ENCODE measurements at places on chromosomes 12 and 14.

- DNase-seq: no peak
Measured at GRCh38 chr12:49959685-49960473, 1.8 kb upstream of the AQP5 start.

GRCh38 chr12:28065374-28065773 lies 92.8 kb upstream of the PTHLH start:
- DNase-seq: no peak

DNA sequence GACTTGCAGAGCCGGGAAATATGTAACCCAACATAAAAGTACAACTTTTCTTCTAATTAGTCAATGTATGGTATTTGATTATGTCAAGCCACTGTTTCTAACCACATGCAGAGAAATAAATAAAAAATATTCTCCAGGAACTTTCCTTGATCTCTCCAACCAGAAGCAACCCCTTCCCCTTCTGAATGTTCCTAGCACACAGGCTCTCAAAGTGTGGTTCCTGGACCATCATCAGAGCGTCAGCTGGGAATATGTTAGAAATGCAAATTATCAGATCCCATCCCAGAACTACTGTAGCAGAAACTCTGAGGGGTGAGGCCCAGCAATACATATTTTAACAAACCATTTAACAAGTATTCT lies 21.0 kb upstream of the ITPR2 start:
- DNase-seq: no peak

DNA sequence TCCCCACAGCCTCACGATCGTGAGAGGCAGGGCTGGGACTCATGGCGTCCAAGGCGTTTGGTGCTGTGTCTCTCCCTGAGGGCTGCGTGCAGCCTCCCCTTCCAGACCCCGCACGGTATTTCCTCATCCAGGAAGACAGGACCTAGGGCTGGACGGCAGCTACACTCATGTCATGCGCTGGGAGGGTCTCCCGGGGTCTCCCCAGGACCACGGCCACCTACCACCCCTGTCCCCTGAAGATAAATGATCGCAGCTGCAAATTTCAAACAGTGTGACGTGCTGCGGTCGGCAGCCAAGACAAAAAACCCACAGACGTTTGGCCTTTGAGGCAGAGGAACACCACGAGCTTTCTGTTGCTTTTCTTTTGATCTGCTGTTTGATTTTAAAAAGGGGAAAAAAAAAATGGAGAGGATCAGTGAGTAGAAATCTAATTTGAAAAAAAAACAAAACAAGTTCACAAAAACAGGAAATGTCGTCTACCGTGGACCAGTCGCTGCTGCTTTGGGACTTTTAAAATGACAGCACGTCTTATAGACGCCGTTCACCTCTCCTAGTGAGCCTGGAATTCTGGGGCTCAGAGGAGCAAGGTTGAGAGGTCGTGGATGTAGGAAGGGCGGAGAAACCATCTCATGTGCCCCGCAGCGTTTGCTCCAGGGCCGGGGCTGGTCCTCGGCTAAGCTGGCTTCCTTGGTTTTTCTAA lies 237.6 kb downstream of the SLC41A2 start:
- DNase-seq: peak; percentile 37

GRCh38 chr14:50562841-50563240 lies 2.9 kb downstream of the ATL1 start:
- DNase-seq: no peak

GRCh38 chr14:43411841-43412240 lies 1095.2 kb downstream of the FSCB start:
- DNase-seq: no peak

GRCh38 chr14:53742233-53742620 lies 214.4 kb downstream of the BMP4 start:
- DNase-seq: no peak

- DNase-seq: peak; percentile 46
Measured at GRCh38 chr14:74579447-74580274, 32.4 kb downstream of the LTBP2 start.

- DNase-seq: no peak
Measured at GRCh38 chr14:104968541-104969401, 9.4 kb downstream of the AHNAK2 start.
